RWPE1 (cell line): ENCODE measurements at places on chromosomes 7 and 10.

DNA sequence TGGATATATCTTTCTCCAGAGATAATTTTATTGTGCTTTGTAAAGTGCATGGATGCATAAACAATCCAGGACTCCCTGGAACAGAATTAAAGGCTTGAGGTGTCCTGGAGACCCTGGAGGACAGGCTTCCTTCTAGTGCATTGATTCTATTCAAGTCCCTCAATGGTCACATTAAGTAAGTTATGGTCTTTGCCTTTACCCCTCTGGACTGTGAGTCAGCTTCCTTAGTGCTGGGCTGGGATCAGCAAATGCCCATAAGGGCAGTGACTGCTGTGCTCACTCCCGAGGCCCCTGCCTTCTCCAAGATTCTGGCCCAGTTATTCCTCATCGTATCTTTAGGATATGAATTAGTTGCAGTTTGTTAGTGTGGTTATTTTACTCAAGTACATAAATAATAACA is 178.7 kb upstream of the PRSS58 start:
- no peak for DNase-seq

DNA sequence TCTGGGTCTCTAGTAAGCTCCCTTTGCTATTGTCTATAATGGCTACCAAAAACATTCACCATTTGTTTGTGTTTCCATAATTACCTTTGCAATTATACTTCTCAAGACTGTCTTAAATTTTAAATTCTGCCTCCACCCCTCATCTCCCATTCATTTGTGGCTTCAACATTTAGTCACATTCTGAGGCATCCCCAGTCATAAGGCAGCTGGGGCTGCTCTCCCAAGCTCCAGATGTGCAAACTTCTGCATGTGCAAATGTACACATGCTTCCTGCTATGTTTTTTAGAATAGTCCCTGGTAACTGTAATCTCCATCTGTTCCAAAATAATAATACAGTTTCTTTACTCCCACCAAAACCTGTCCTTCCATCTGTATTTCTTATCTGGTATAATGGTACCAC is 97.3 kb downstream of the CDK6 start:
- DNase-seq: no peak

- no peak for DNase-seq
Measured at GRCh38 chr10:1230138-1230537, 174.0 kb downstream of the WDR37 start.

DNA sequence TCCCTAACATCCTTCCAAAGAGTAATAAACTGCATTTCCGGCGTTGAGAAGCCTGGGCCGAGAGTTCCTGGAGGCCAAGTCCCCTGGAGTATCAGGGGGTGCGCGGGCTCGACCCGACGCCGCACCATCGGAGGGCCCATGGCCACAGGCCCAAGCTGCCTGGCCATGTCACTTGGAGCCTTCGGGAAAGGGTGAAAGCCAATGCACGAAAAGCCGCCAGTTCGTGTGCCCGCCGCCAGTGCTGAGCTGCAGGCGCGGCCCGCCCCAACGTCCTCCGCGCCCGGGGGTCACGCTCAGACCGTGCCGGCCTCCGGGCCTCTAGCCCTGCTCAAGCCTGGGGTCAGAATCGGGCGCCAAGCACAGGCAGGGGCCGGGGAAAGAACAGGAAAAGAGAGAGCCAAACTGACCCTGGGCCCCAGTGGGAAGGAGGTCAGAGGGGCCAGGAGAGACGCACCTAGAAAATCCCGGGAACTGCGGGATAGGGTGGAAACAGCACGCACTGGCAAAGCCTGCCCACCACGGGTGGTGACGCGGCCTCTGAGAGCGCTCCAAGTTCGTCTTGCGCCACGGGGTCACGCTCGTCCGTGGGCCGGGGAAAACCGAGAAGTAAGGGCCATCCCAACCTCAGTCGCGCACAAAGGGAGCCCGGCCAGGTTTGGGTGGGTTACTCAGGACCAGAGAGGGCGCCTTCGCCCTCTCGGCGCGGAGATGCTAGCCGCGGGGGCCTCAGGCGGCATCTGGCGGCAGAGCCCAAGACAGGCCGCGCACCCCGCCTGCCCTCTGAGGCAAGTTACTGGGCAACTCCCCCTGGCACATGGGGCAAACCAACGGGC is 4.2 kb upstream of the EBF3 start:
- DNase-seq: no peak

DNA sequence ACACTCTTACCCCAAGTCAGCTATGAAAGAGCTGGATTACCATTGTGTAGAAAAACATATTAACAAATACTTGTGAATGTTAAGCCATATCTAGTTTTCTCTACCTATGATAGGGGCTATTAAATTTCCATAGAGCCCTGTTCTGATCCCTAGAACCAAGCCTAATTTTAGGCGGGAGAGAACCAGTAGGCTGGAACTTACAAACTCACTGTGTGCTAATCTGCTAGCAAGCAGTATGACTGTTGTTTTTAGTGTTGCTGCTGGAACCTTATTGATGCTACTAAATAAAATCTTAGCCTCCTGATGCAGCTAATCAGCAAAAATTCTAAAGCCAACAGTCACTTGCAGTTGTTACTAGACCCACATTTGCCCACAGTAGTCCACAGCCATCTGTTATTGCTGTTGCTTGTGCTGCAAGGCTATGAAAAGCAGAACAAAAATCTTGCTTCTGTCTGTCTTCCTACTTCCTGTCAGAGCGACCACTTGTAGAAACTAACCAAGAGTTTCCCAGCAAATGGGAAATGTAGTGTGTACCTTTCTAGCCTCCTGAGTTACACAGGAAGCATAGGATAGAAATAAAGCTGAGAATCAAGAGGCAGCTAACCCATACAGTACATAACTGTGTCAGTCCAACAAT is 368.4 kb downstream of the ARL4A start:
- DNase-seq: no peak

GRCh38 chr10:8054494-8055407 is at the start of gene GATA3:
GATA3 (plus strand) TSS chr10:8054688; CDS start chr10:8055656, 968 bp downstream.
- DNase-seq: peak; percentile 55

GRCh38 chr10:67088036-67088435 is 162.2 kb downstream of the LRRTM3 start:
- DNase-seq: no peak

DNA sequence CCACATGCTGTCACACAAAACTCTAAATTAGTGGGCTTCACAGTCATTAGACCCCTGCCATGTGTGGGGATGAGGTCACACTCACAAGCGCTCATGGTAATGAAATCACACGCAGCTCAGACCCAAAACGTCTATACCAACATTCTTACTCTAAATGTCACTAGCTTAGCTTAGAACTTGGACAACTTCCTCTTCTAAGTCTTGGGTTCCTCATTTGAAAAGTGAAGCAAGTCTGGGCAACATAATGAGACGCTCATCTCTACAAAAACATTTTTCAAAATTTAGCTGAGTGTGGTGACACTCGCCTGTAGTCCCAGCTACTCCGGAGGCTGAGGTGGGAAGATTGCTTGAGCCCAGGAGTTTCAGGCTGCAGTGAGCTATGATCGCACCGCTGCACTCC is 92.7 kb upstream of the MACROH2A2 start:
- DNase-seq: no peak

- no peak for DNase-seq
Measured at GRCh38 chr7:43584195-43584586, 1.3 kb downstream of the STK17A start.

- DNase-seq: no peak
Measured at GRCh38 chr10:45518741-45519140, 144.7 kb downstream of the ALOX5 start.

DNA sequence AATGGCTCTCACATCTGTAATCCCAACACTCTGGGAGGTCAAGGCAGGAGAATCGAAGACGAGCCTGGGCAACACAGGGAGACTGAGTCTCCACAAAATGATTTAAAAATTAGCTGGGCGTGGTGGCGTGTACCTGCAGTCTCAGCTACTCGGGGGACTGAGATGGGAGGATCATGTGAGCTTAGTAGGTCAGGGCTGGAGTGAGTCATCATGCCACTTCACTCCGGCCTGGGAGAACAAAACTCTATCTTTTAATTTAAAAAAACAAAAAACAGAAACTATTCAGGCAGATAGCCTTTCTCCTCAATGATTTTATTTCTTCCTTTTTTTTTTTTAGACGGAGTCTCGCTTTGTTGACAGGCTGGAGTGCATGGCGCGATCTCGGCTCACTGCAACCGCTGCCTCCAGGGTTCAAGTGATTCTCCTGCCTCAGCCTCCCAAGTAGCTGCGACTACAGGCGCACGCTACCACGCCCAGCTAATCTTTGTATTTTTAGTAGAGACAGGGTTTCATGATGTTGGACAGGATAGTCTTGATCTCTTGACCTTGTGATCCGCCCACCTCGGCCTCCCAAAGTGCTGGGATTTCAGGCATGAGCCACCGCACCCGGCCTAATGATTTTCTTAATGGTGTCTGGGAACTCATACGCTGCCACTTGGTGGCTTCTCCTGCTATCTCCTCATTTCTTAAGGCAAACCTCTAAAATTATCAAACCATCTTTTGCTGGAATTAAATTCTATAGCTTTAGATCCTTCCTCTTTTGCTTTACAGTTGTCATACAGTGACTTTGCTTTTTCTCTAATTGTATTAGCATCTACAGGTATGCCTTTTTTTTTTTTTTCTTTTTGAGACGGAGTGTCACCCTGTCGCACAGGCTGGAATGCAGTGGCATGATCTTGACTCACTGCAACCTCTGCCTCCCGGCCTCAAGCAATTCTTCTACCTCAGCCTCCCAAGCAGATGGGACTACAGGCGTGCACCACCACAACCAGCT is 22.9 kb downstream of the SRPK2 start:
- no peak for DNase-seq

GRCh38 chr10:105963334-105963884 is 1201.1 kb downstream of the SORCS1 start:
- no peak for DNase-seq

DNA sequence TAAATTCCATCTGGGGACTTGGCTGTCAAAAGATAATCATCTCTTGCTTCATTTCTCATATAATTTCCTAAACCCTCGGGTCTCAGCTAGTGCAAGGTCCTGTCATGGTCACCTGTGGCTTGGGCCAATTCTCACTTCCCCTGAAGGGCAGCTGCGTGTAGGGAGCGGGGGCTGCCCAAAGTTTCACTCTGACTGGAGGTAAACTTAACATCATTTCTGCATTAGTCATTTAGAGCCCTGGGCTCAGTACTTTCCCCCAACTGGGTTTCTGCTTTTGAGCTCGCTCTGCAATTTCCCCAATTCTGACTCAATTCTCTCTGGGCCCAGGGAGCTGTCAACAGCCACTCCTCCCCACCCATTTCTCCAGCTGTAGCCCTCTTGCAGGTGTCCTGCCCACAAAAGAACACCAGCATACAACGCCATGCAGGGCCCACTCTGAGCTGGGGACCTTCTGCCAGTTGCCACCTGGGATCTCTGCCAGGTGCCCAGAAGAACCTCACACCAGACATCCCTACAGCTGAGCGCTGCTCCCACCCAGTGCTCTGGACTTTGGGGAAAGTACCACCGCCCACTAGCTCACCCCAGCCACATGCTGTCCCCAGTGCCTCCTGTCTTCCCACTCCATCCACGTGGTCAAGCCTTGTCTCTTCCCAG is 37.9 kb downstream of the VOPP1 start:
- DNase-seq: peak; percentile 70

- DNase-seq: no peak
Measured at GRCh38 chr10:44390585-44391072, 5.7 kb upstream of the CXCL12 start.

- DNase-seq: no peak
Measured at GRCh38 chr10:13885238-13885990, 298.6 kb downstream of the PRPF18 start.

DNA sequence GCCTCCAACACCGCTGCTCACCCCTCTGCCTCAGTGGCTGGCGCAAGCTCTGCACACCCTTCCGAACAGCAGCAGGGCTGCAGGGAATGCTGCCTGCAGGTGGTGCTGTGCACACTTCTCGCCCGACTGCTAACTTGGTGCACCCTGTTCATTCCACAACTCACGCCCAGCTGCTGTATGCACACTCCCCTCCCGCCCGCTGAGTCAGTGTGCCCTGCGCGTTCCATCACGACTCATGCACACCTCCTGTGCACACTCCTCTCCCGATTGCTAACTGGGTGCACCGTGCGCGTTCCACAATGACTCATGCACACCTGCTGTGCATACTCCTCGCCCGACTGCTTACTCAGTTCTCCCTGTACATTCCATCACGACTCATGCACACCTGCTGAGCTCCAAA is 21.5 kb downstream of the ADARB2 start:
- peak; percentile 49 for DNase-seq

DNA sequence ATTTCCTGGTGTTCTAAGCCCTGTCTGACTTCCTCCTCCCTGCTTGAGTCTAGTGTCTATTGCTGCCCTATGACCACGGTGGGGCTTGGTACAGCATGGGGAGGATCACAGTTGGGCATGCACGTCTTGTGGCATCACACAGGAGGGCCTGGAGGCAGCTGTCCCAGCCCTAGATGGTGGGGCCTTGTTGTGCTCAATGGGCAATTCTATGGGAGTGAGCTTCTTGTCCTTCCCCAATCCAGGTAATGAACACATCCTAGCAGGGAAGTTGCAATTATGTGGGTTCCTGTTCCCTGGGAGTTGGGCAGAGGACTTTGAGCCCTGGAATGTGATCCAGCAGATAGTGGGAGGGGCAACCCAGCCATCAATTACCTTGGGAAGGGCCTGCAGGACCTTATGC is 10.8 kb upstream of the FAM3C start:
- no peak for DNase-seq

DNA sequence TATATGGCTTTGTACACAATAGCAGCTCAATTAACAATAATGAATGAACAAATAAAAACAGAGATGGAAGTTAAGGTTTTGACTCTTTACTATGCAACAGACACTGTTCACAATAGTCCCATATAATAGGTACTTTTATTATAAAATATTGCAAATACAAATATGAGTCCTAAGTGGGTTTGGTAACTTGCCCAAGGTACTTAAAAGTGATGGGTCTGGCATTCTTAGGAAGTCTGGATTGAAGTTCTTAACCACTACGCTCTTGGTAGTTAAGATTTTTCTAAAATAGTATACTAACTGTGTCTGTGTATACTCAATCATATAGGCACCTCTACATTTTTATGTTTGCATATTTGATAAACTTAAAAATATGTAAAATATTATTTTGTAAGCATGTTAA is 55.5 kb downstream of the HGF start:
- no peak for DNase-seq

DNA sequence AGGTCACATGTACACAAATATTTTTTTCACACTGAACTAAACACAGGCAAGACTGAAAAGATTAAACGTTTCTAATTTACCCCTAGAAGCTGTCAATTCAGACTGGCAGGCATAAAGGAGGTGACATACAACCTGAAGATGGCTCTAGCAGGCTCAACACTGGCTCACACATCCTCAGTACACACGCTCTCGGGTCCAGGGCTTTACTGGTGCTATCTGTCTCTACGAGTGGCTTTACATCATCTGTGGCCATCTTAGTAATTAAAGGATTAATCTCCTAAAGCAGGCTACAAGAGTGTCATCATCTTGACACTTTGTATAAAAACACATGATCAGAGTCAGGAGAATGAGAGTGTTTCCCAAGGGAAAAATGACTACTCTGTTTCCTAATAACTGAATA is 57.3 kb downstream of the COPG2 start:
- DNase-seq: no peak

GRCh38 chr10:78175444-78176015 is 141.9 kb downstream of the RPS24 start:
- DNase-seq: no peak

GRCh38 chr7:141262101-141263090 is 188.5 kb downstream of the TMEM178B start:
- no peak for DNase-seq
